ENCODE measurements at places on chromosomes 7 and 10.

DNA sequence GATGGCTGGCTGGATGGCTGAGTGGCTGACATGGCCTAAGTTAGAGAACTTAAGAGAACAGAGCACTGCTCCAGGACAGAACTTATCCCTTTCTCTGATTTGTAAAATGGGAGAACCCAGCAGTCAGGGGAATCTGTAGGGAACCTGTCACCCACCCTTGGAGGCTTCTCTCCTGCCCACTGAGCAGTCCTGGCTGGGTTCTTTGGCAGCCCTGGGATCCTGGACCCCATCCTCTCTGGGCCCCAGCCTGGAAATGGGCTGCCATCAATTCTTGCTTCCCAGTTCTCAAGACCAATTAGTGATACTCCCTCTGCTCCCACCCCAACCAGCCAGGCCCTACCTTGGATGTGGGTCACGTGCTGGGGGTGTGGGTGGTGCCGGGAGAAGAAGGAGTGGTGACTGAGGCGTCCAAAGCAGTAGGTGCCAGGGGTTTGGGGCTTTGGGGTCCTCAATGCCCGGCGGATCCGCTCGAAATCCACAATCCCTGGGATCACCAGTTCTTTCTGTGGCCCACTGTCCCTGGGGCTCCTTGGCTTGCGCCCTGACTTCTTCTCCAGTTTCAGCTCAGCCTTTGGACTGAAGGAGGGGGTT, 3.6 kb downstream of the TBATA start:
- DNase-seq: no peak

DNA sequence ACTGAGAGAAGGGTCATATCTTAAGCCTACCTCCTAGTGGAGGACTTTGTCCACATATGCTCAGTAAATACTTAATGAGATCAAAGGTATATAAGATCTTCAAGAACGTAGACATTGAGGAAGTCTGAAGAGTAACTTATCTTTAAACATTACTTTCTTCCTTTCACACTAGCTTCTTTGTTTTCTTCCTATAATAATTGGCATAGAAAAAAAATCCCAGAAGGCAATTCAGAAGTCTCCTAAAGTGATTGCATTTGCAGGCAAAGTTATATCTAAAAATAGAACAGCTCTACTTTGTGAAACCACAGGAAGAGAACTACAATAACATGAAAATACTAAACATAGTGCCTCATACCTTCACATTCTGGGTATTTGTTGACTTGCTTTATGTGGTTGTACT, 150.4 kb downstream of the PPP1R3A start:
- no peak for DNase-seq

DNA sequence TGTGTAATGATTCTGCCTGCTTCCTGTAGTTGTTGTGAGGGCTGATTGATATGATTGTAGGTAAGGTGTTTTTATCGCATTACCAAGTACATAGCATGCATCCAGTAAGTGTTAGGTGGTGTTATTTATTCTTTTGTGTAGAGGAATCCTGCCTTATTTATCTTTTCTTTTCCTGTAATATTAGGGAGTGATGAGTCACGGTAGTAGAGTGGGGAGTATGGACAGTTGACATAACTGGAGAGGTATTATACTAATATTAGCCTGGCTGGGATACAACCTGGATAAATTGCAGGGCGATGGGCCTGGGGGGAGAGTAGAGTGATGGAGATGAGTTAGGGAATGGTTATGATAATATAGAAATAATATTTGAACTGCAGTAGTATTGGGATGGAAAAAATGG, 9.8 kb downstream of the SDK1 start:
- DNase-seq: no peak

- DNase-seq: no peak
These were observed 37.6 kb downstream of the ANK3 start for GRCh38 chr10:60352105-60352504.

- no peak for DNase-seq
These were observed 497.6 kb upstream of the PHF14 start for GRCh38 chr7:10475940-10476641.

GRCh38 chr7:3162289-3162688, 118.6 kb upstream of the CARD11 start:
- DNase-seq: no peak

DNA sequence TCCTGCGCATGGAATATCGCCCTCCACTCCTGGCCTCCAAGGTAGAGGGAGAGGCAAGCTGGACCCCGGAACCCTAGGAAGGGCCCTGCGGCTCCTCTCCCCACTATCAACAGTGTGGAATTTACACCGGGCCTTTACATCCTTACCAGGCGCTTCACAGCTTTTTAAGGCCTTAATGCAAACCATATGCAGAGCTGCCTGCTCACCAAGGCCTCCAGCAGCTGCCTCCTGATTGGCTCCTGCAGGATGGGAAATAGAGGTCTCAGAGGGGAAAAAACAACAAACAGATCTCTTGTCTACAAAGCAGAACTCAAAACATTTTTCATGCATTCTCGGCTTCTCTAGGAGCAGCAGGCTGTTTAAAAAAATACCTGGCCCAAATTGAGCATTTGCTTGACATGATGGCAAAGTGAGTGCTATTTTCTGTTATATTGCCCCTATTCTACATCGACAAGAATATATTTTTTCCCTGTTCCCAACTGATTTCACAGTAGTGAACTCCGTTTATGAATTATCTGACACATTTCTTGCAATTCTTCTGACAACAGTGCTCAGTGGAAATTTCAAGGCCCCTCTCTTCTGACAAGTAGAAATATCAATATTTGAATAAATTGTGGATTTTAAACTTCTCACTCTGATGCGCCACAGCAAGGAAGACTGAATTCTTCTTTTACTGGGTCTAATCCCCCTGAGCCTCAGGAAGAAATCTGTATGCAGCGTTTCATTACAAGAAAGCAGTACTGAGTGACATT, 51.7 kb downstream of the EBF3 start:
- no peak for DNase-seq

DNA sequence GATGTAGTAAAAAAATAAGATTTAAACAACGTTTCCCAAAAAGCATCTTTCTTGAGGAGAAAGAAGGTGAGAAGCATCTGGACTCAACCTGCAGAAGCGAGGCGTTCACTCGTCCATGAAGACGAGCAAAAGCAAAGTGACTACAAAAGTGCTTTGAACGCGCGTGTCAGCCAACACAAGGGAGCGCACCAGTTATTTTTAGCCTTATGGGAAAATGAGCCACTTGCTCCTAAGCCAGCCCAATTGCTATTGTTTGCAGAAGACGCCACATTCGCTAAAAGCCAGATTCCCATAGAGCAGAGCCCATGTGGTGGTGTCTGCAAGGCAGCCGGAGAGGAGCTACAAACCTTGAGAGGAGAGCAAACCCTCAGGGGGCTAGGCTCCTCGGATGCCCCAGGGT, 122.5 kb downstream of the FAM53B start:
- no peak for DNase-seq

DNA sequence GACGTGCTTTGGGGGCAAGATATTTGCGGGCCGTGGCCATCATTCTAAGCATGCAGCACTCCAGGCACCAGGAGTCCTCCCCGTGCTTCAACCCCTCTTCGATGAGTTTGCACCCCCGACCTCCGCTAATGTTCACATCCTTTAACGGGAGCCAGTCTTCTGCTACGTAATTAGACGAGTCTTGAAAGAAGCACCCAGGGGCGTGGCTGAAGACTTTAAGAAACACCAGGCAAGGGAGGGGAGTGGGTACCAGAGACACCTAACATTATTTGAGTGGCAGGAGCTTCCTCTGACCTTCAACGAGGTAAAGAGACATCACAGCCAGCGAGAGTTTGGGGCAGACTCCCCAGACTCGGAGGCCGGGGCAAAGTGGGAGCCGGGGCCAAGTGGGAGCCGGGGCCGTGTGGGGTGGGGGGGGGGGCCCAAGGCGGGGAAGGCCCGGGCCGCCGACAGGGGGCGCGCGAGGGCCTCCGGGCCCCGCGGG, 31.1 kb upstream of the TOMM7 start:
- DNase-seq: no peak

DNA sequence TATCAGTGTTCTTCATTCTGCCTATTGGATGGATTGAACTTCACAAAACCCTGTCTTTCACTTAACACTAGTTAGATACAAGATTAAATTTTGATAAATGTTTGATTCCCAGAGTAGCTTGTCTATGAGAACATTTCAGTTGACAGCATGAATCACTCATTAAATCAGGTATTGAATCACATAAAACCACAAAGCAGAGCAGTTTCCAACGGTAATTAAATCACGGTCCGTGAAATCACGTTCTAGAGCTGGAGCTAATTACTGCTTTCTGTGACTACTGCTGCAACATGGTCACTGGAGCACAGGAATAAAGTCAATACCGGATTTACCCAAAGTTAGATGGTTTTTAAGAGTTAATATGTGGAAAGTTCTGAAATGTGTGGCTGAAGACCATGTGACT, 257.8 kb upstream of the PCDH15 start:
- DNase-seq: no peak

- DNase-seq: no peak
These were observed 90.8 kb downstream of the EGFR start for GRCh38 chr7:55109404-55110167.

DNA sequence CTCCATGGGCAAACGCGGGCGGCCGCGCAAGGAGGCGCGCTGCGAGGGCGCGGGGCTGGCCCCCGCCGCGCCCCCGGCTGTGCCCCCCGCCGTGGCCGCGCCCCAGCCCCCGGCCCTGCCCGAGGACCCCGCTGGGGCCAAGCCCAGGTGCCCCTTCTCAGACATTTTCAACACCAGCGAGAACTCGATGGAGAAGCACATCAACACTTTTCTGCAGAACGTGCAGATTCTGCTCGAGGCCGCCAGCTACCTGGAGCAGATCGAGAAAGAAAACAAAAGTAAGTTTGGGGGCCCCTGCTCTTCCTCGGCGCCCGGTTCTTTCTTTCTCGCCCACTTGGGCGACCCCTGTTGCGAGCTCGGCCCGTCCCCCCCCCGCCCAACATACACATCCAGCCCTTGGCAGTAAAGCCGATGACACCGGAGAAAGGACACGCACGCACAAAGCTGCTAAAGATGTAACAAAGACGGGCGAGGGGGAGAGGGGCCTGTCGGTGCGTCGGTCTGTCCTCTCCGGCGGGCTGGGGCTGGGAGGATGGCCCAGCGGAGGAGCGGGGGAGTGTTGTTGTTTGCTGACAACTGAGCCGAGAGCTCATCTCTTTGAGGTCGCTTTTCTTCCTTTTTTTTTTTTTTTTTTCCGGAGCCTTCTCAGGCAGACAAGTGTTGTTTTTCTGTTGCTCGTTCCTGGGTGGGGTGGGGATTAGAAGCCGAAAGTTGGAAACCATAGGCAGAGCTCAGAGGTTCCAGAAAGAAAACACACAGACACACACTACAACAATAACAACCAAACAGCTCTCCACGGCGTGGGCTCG, 604 bp downstream of the MXI1 start:
- DNase-seq: peak; percentile 17

- DNase-seq: no peak
These were observed 75.0 kb downstream of the NKX6-2 start for GRCh38 chr10:132710746-132711612.

DNA sequence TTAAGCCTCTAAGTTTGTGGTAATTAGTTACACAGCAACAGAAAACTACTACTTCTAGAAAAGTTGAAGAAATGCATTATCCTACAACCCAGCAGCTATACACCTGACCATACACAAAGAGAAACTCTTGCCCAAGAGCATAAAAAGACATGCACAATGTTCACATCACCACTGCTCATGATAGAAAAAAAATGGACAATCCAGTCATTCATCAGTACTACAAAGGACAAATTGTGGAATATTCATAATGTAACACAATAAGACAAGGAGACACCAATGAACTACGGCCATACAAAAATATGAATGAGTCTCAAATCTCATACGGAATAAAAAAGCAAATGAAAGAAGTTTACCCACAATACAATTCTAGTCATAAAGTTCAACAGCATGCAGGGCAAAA, 87.4 kb downstream of the ZFAND4 start:
- no peak for DNase-seq

DNA sequence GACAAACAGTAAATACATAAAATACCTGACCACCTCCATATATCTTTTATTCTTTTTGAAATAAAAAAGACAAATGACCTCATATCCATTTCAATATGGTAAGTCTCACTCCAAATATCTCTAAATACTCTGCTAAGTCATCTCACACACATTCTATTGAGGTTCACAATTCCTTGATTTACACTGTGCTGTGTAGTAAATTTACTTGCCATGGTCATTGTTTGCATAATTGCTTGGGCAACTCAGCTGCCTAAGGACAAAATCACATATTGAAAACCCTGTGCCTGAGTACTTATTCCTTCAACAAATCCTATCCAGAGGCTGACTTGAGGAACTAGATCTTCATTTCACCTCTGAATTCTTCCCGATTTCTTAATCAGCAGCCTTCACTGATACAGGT, 176.4 kb downstream of the THSD7A start:
- DNase-seq: no peak

DNA sequence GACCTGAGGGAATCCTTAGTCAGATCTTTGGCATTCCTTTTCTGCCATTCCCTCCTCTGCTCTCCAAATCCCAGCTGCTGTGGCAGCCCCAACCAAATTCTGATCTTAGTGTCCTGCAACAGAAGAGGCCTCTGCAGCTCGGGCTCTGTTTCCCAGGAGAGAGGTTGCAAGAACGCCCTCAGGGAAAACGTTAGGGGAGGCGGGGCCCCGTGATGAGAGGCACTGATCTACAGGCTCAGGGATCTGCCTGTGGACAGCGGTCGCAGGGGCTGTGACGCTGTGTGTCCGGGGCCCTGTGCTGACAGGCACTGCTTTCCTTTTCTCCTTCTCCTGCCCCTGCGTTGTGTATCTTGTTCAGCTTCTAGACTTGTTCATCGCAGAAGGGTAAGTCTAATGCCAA, 57.3 kb upstream of the DPYSL4 start:
- DNase-seq: no peak

DNA sequence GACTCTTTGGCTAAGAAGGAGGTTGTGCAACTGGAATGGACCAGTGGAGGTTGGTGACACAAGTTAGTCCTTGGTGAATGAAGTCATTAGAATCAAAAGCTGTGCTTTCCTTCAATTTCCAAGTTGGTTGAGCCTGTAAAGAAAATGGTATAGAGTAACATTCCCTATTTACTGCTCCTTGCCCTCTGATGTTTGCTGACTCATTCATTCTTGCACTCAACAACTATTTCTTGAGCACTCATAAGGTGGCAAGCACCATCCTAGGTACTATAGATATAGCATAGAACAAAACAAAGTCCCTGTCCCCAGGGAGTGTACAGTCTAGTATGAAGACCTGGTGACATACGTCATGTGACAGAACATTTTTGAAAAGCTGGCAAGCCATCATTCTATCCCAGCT, 118.9 kb upstream of the CCDC6 start:
- no peak for DNase-seq

GRCh38 chr10:49012603-49013002, 73.0 kb upstream of the LRRC18 start:
- DNase-seq: no peak

- DNase-seq: no peak
These were observed 51.8 kb upstream of the CDC14C start for GRCh38 chr7:48872548-48872947.

GRCh38 chr7:127556404-127556803, 29.0 kb downstream of the GCC1 start:
- no peak for DNase-seq

GRCh38 chr10:61730671-61731070, 67.9 kb downstream of the CABCOCO1 start:
- DNase-seq: no peak

All from activated CD4-positive, alpha-beta T cell treated with anti-CD3 and anti-CD28 coated beads, Interleukin-2, amount 50 U/mL, for 24 hours (primary cell).